ENCODE measurements at places on chromosomes 1 and 21.
A peak's percentile ranks its signal among the peaks of the same experiment; 100 is the strongest.

- DNase-seq: no peak
Observed at GRCh38 chr1:207826557-207827487, 75.0 kb downstream of the CD46 start.

DNA sequence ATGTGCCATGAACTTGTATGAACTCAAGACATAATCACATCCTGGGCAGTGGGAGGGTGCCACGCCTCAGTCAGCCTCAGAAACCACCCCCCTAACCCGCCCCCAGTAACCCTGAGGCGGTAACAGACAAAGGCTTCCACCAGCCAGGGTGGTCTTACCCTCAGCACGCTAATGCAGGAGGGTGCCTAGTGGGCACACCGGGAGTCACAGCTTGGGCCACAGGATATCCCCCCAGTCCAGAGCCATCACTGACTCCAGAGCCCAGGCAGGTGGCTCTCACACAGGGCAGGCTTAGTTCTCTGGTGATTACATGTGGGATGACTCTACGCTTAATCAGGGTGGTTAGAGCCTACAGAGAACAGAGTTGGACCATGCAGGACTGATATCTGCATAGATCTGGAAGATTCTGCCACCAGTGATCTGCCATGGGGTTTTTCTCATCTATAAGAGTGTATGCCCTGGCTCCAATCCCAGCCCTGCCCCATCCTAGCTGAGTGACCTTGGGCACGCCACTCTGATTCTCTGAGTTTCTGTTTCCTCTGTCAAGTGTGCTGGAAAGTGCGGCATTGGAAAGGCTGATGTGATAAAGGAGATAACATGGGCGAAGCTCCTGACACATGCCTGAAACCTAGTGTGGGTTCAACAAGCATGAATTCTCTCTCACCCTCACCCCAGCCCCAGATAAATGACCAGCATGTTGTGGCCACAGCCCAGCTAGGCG, 27.3 kb downstream of the OPTC start:
- DNase-seq: no peak

GRCh38 chr1:237172118-237172485, 130.1 kb downstream of the RYR2 start:
- DNase-seq: no peak

GRCh38 chr1:14345946-14346550, 252.4 kb upstream of the KAZN start:
- no peak for DNase-seq

- no peak for DNase-seq
Observed at GRCh38 chr1:245576323-245576722, 421.5 kb downstream of the KIF26B start.

DNA sequence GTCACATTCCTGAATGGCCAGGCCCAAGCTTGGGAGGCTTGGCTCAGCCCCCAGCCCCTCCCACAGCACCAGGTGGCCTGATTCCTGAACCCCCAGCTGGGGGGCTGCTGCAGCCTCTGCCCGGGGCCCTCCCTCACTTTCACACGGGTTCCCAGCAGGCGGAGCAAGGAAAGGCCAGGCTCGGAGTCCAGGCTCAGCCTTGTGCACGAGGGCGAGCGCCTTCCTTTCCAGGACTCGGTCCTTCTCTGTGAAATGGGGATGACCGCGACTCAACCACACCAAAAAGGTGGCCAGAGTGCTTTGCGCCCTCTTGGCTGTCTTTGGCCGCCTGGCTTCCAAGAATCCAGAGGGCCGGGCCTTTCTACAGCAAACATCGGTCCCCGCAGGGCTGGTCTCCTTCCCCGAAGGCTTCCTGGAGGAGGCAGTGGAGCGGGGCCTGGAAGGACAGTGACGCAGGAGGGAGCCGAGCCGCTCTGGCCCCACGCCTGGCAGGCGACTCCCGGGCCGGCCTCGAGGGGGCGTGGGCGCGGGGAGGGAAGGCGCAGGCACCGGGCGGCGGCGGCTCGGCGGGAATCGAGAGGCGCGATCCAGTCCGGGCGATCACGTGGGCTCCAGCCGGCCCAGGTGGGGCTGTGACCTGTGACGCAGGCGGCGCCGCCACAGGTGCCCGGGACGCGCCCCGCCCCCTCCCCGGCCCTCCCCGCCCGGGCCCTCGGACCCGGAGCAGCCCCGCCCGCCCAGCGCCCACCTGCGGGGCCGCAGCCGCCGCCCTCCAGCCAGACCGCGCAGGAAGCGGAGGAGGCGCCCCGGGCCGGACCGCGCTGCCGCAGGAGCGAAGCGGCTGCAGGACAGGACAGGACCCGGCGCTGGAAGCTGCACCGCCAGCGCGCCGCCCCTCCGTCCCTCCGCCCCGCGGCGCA, at the start of gene ARHGEF16:
Gene ARHGEF16, plus strand, starts transcription at position 775 of the 920 bp plus-strand sequence. CDS start 8,420 bp downstream, outside the sequence.
- DNase-seq: peak; percentile 16

GRCh38 chr1:229552732-229553131, 5.8 kb downstream of the ABCB10 start:
- DNase-seq: no peak

- no peak for DNase-seq
Observed at GRCh38 chr1:67552336-67552759, 122.1 kb upstream of the SERBP1 start.

GRCh38 chr1:66542314-66542713, 8.4 kb downstream of the SGIP1 start:
- no peak for DNase-seq

- peak; percentile 84 for DNase-seq
Observed at GRCh38 chr1:12208764-12209494, 20.9 kb upstream of the VPS13D start.

DNA sequence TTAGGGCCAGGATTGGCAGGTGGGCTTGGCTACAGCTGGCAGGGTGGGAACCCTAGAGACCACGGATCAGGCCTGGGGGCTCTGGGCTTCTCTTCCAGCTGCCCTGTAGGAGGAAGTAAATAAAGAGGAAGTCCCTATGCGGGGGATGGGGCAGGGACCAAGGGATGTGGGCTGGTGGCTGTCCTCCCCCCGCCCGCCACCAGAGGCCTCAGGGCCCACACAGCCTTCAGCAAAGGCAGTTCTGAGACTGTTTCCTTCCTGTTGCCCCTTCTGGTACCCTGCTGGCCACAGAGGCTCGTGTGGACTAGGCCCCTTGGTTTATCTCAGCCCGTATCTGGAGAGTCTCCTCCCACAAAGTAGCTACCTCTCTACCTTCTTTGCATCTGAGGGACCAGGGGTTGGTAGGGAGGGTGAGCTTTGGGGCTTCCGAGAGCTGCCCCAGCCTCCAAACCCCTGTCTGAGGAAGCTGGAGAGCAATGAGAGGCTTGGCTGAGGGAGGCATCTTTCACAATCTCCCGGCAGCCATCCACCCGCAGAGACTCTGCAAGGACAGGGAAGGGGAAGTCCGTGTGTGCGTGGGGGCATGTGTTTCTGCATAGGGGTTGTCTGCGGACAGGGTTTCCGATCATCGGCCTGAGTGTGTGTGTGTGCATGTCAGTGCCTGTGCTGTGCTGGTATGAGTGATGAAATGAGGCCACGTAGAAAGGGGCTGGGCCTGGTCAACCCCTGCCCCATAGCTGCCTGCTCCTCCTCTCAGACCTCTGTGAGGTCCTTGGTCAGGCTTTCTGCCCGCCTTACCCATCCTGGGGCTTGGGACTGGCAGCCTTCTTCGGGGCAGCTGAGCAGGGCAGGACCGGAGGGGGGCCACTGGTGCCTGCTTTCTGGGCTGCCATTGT, 12.5 kb downstream of the RPS6KA1 start:
- DNase-seq: peak; percentile 71

DNA sequence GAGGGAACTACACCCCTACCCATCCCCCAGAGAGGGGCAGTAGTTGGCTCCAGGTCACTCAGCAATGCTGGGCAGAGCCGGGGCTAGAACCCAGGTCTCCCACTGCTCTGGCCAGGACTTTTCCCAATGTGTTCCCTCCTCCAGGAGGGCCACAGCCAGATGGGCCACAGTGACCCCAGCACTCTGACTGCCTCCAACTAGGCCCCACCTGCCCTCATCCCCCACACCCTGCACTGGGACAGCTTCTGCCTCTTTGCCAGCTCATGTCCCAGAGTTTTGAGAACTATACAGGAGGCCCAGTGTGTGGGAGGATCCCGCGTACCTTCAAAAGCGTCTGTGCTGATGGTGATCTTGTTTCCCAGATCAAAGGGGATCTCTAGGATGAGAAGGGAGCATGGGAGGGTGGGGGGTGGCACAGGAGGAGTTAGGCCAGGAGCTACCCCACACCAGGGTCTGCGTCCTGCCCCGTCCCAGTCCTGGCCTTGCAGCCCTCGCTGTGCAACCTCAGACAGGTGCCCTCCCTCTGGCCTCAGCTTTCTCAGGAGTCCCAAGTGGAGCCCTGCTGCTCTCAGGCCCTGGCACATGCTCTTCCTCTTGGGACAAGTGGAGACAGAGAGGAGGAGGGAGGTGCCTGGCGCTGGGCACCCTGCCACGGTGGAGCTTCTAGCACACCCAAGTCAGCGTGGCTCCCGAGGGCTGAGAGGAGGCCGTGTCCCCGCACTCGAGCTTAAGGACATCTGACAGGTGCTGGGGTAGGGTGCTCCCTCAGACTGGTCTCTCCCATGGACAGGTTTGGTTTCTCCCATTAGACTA, 22.0 kb downstream of the MYOM3 start:
- DNase-seq: no peak

- no peak for DNase-seq
Observed at GRCh38 chr1:19585507-19585906, 58.6 kb upstream of the NBL1 start.

DNA sequence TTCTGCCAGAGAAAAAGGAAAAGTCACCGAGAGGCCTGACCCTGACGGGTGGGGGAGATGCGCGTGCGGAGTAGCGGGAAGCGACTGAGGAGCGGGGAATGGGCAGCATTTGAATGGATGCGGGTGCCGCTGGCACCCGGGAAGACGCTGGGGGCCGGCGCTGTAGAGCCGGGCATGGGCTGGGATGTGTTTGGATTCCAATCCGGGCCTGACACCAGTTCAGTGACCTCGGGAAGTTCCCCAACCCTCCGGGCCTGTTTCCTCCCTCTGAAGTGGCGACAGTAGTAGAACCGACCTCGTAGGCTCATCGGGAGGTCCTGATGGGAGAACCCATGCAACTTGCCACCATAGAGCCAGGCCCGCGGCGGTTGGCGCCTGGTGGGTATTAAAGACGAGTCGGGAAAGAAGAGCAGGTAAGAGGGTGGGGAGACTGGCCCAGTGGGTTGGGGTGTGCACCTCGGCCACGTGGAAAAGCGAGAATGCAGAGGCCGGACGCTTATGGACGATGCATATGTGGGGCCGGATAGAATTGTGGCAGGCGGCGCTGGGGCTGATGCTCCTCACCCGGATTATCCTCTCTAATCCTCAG, 642 bp upstream of the SLC16A1 start:
- peak; percentile 23 for DNase-seq

- DNase-seq: no peak
Observed at GRCh38 chr1:213868482-213868881, 119.3 kb upstream of the PROX1 start.

DNA sequence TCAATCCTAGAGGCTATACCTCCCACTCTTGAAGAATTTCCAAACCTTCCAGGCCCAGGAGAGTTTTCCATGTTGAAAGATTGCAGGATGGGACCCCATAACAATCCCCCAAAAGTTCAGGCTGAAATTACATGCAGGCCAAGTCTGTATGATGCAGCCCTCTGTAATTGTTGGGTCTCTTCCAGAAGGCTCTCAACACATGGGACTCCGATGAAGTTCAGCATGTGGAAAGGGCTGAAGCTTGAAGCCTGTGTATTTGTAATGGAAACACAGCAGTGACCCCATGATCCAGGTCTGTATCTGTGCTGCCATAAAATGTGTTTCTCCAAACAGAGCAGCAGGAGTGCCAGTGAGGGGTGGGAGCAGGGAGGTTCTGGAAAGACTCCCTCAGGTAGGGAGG, 202.5 kb upstream of the LYPLAL1 start:
- no peak for DNase-seq

DNA sequence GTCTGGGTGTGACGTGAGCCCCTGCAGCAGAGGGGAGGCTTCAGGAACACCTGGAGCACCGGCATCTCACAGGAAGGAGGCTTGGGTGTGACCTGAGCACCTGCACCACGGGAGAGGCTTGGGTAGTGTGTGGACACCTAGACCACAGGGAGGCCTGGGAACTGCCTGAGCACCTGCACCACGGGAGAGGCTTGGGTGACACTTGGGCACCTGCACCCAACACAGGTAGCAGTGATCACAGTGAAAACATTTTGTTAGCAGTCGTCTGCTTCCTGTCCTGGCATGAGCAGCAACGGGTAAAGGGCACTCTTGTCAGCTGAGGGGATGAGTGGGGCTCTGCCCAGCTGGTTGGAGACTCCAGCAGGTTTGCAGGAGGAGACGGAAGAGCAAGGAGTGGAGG, 22.4 kb downstream of the LRRC3 start:
- DNase-seq: no peak

DNA sequence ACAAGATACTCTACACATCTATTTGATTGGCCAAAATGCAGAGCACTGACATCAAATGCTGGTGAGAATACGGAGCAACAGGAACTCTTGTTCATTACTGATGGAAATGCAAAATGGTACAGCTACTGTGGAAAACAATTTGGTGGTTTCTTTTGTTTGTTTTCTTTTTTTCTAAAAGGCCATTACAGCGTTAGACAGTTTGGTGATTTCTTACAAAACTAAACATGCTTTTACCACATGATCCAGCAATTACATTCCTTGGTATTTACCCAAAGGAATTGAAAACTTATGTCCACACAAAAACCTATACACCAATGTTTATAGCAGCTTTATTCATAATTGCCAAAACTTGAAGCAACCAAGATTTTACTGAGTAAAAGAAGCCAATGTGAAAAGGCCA, 66.4 kb upstream of the FBXO28 start:
- DNase-seq: no peak

DNA sequence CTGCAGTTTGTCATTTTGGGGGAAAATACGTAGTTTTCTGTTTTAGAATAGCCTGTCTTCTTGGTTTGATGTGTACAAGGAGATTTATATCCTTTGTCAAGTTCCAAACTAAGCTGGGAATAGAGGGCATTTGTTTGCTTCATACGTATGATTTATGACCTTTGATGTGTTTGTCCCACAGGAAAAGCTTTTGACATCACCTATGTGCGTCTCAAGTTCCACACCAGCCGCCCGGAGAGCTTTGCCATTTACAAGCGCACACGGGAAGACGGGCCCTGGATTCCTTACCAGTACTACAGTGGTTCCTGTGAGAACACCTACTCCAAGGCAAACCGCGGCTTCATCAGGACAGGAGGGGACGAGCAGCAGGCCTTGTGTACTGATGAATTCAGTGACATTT, 79.9 kb downstream of the LAMC1 start:
- no peak for DNase-seq

DNA sequence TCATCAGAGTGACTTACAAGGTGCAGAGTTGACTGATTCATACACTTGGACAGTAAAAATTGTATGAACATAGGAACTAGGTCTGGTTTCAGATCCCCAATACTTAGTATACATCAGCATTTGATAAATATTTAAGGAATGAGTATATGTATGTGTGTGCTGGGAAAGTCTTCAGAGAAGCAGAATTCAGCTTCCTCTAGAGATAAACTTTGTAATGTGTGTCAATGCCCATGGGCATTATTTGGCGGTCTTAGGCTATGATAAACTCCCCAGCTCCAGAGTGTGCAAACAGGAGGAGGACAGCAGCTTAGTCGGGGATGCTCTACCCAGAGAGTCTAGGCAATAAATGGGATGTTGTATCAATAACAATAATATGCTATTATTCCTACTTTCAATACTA, 2.9 kb upstream of the CAMK1G start:
- no peak for DNase-seq
